Transverse colon (tissue), 4 donors: ENCODE measurements at places on chromosomes 4 and X. TPM values are rescaled to one million over a fixed set of nuclear protein-coding genes. Genes with fewer than 3 reads are reported as not detected.

DNA sequence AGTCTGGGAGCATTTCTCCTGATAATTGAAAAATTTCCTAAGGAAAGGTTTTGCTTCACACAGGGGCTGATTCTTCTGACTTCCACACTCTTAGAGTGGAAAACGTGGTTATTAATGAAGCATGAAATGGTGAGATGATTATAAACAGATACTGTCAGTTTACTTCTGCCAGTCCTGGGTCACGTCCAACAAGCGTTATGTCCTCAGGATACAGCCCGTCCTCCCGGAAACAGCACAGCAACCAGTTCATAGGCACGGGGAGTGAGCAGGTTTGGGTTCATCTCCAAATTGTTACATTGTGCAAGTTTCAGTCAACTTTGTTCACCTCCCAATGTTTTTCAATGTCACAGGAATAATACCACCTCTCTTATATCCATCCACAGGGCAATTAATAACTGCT is 98.8 kb downstream of the NPNT start:
- DNase-seq = no peak

DNA sequence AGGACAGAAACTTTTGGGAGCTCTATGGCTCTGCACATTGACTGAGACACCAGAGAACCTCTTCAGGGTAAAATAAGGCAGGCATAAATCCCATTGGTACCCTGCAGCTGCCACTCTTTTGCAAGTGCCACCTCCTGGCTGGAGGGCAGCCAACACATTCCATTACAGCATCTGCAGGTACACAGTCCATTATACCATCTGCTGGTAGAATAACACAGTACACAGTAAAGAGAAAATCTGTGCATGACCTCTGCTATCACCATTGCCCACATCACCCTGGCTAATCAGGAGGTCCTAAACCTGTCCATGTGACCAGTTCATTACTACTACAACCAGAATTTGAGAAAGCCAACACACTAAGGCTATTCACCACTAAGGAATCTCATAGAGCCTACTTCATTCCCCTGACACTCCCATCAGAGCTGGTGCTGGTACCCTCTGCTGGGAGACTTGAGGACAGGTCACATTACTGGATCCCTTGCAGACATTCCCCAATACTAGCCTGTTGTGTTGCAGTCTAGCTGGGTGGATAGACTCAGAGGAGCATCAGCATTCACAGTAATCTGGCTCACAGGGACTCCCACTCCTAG is 176.2 kb upstream of the TACR3 start:
- no peak for DNase-seq

DNA sequence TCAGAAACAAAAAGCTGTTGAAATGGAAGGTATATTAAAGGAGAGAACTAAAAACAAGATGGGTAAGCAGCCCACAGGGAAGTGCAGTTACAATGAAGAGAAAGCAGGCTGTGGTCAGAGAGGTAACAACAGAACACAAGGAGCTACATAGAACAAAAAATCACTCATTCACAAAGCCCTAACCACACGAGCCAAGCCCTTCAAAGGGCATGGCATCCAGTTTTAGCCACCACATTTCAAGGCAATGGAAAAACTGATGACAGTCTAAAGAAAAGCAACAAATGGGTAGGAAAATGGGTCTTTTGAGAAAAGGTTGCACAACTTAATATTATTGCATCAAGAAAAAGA is 37.5 kb downstream of the KDR start:
- no peak for DNase-seq

DNA sequence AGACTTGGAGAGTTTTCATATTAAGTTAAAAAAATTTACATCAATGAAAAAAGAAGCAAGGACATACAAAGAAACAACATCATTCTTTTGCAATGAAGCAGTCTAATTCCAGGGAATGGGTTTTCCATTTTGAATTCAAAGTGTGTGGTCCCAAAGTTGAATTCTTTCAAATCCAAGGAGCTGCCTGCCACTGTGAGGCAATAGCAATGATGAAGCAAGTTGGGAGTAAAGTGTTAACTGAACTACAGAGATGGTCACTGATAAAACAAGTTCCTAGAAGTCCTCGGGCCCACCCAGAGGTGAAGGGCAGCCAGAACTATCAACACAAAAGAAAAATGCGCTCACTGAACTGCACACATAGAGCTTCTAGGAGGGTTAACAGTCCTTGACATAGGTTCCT is 115.9 kb downstream of the RAB28 start:
- DNase-seq = no peak

- DNase-seq = no peak
Observed at GRCh38 chr4:4860600-4861389, 1.3 kb downstream of the MSX1 start.

- DNase-seq = no peak
Observed at GRCh38 chr4:181674315-181674875, 568.8 kb upstream of the TENM3 start.

The ANXA3 gene
- total RNA-seq = 43.7 TPM

DNA sequence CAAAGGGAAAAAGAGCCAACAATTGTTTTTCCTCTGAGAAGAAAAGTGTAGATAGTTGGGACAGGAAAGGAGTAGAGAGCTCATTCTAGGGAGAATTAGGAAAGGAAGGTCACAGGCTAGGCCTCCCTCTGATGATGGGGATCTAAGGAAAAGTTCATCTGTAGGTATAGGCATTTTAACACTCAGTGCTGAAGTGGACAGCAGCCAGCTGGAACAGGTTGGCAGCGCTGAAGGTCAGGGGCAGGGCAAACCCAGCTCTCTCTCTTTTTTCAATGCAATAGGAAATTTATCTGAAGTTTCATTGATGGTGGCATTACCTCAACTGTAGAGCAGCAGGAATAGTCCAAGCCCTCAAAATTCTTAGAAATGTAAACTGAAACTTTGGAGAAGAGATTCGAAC is 98.5 kb upstream of the ETNPPL start:
- no peak for DNase-seq

GRCh38 chr4:145196747-145197146 is 16.4 kb upstream of the OTUD4 start:
- no peak for DNase-seq

DNA sequence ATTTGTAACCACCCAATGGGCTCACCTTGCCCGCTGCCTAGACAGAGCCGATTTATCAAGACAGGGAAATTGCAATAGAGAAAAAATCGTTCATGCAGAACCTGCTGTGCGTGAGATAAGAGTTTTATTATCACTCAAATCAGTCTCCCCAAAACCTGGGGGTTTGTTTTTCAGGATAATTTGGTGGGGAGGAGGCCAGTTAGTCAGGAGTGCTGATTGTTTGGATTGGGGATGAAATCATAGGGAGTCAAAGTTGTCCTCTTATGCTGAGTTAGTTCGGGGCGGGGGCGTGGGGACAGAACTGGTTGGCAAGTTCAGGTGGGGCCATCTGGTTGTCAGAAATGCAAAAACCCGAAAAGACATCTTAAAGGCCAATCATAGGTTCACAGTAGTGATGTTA is 203.0 kb downstream of the MAB21L2 start:
- DNase-seq = no peak

- DNase-seq = no peak
Observed at GRCh38 chr4:158807691-158808090, 38.9 kb downstream of the FNIP2 start.

DNA sequence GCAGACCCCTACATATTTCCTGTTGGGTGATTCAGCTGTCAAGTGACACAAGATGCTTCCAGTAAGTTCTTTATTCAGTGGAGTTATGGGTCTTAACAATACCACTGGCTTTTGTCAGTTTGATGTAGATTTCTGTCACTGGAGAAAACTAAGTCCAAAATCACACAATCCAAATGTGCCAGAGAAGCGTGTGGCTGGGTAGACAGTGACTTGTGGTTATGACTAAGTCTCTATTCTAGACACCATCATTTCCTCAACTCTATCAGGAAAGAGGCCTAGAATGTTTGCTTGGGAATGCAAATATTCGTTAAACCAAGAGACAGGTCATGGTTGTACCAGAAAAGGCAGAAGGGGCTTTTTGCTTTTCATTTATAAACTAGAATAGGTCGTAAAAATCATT is 54.4 kb upstream of the HS3ST1 start:
- no peak for DNase-seq

GRCh38 chr4:7569810-7570783 is 135.4 kb upstream of the PSAPL1 start:
- DNase-seq = no peak

DNA sequence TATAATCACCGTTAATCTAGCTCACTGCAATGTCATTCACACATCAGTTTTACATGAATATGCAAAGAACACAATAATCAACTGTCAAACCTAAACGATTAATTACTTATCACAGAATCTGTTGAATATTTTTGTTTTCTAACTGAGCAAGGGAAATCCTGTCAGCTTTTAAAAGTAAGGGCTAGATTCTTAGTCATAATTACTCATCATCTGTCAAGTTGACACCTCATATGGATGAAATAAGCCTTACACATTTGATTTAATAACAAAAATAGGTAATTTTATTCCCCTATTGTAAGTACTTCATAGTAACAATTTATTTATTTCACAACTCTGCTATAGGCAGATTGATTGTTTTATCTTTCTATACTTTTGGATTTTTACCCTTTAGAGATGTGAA is 32.7 kb downstream of the TMA16 start:
- no peak for DNase-seq

The ING2 gene
- 15.4 TPM for total RNA-seq

DNA sequence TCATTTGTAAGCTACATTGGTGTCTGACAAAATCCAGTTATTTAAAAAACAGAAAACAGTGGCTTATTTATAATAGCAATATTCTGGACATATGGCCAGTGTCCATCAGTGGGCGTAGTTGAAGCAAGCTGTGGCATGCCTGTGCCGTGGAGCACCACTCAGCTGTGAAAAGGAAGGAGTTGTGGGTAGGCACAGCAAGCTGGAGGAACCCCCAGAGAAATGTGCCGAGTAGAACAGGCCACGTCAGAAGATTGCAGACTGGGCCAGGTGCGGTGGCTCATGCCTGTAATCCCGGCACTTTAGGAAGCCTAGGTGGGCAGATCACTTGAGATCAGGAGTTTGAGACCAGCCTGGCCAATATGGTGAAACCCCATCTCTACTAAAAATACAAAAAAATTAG is 102.4 kb downstream of the GPR143 start:
- no peak for DNase-seq

- DNase-seq = no peak
Observed at GRCh38 chr4:18524667-18525066, 503.1 kb upstream of the LCORL start.

- no peak for DNase-seq
Observed at GRCh38 chr4:151202851-151203455, 74.0 kb upstream of the PRSS48 start.

The CT83 gene
- total RNA-seq = not detected

The MXRA5 gene
- total RNA-seq = 1.4 TPM

The ZNF732 gene
- total RNA-seq = not detected

The CTAG2 gene
- total RNA-seq = not detected

DNA sequence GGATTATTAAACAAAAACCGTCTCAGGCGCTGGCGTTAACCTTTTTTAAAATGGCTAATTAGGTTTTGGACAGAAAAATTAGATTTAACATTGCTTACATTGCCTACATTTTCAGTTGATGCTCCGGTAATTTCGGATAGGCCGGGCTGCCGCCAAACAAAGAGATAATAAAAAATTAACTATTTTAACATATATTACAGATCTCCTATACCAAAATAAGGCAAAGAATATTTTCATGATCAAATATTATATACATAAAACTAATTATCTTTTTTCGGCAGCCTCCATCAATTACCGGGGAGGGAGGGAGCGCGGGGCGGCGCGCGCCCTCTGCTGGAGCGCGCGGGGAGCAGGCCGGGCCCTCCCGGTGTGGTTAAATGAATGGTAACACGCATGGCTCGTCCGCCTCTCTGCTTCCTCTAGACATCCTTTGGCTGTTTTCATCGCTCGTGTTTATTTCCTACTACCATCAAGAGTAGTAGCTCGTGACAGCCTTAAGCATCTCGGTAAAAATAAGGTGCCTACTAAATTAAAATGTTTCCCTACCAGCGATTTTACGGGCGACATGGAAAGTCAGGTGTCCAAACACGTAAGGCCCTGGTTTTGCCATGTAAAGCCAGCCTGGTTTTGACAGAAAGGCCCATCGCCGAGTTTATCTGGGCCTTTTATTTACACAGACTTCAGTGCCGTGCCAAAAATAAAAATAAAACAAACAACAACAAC is 52.4 kb upstream of the TMEM33 start:
- DNase-seq = no peak

DNA sequence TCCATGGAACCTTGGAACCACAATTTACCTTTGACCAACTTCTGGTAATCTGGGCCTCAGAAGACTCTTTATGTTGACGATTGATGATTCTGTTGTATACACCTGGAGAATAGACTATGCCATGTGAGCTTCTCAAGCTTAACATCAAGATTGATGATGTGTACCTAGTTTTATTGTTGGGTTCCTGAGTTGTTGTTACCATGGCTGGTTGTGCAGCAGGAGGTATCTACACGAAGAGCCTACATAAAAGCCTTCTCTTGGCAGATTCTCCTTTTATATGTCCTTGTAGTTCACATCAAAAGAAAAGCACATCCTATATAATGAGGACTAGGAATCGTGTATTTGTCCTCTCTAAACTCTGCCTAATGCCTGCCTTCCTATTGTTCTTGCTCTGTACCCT is 272.0 kb downstream of the DTHD1 start:
- DNase-seq = no peak

The NUP62CL gene
- total RNA-seq = 6.4 TPM

DNA sequence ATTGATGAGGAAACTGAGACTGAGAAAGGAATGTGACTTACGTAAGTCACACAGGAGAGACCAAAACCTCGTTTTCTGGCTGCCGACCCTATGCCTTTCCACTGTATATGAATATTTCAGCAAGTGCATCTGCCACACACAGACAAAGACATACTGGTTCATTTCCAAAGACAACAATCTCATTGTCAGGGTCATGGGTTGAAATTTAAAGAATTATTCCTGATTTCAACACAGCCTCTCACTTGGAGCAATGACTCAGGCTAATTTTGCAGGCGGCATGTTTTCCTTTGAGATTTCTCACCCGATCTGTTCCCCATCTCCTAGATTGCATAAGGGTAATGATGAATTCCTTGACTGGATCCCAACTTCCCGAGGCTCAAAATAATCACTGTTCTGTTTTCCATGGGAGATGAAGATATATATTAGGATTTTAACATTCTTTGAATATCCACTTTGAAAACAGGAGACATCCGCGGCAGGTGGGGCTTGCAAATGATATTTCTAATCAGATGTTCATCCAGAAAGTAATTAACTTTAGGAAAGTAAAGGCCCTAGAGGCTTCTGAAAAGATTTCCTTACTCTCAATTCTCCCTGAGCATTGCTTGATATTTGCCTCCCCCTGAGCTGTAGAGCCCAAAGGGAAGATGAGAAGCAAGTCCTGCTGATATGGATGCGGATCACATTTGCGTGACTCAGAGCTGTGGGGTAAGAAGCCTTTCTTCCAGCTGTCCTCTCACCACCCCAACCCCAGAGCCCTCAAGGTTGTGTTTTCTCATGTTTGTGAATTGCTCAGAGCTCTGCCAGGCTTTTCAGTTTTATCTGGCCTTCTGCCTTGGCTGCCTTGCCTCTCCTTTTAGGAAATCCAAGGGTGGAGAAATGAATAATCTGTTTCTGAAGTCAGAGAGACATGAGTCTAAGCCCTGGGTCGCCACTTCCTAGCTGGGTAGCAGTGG is 361.1 kb upstream of the BOD1L1 start:
- DNase-seq = no peak
